ENCODE measurements at places on chromosomes 3 and 15. TPM values are rescaled to one million over a fixed set of nuclear protein-coding genes. Genes with fewer than 3 reads are reported as not detected.
A peak's percentile ranks its signal among the peaks of the same experiment; 100 is the strongest.

Gene RBSN
- polyA plus RNA-seq: 21.2 TPM

Gene BCL2A1
- polyA plus RNA-seq: 11.1 TPM

Gene PIERCE2
- 1.5 TPM for polyA plus RNA-seq

GRCh38 chr3:3605226-3605625 lies 194.0 kb upstream of the LRRN1 start:
- H3K27ac ChIP-seq: no peak overlapping the region
- no peaks in the 10 kb centered on the region for H3K27me3 ChIP-seq
- DNase-seq: no peak
- no peaks in the 10 kb centered on the region for H3K36me3 ChIP-seq
- H3K4me1 ChIP-seq: no peaks in the 10 kb centered on the region

DNA sequence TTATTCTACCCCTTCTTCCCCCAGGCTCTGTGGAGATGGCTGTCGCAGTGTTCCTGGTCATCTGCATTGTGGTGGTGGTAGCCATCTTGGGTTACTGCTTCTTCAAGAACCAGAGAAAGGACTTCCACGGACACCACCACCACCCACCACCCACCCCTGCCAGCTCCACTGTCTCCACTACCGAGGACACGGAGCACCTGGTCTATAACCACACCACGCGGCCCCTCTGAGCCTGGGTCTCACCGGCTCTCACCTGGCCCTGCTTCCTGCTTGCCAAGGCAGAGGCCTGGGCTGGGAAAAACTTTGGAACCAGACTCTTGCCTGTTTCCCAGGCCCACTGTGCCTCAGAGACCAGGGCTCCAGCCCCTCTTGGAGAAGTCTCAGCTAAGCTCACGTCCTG lies 12.9 kb downstream of the SPINT1 start:
- H3K27ac ChIP-seq: peak overlapping the region; percentile 95
- no peaks in the 10 kb centered on the region for H3K27me3 ChIP-seq
- peaks cover 22% of the 10 kb centered on the region for H3K4me1 ChIP-seq
- no peaks in the 10 kb centered on the region for H3K36me3 ChIP-seq
- no peak overlapping the region for H3K4me3 ChIP-seq
- DNase-seq: no peak

- no peaks in the 10 kb centered on the region for H3K4me1 ChIP-seq
- DNase-seq: no peak
- no peak overlapping the region for H3K27ac ChIP-seq
- no peaks in the 10 kb centered on the region for H3K36me3 ChIP-seq
- no peaks in the 10 kb centered on the region for H3K27me3 ChIP-seq
Measured at GRCh38 chr3:172840463-172840862, 89.9 kb downstream of the ECT2 start.

All from hepatocyte (in vitro differentiated cells).